ENCODE measurements at places on chromosomes 7 and 10.

- DNase-seq: no peak
These were observed 262.8 kb downstream of the DGKB start for GRCh38 chr7:14639801-14640200.

DNA sequence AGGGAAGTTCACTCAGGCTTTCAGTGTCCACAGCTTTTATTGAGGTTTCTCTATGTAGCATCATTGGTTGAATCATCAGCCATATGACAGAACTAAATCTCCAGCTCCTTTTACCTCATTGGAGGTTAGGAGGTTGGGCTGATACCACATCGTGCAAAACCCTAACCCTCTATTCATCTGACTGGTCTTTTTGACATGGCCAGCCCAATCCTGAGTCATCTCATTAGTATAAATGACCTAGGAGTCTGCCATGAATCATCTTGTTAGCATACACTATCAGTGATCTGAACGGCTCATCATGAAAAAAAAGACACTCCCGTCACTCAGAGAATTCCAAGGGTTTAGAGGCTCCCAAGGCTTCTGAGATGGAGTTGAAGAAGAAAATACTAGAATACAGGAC lies 669.8 kb upstream of the POT1 start:
- no peak for DNase-seq

DNA sequence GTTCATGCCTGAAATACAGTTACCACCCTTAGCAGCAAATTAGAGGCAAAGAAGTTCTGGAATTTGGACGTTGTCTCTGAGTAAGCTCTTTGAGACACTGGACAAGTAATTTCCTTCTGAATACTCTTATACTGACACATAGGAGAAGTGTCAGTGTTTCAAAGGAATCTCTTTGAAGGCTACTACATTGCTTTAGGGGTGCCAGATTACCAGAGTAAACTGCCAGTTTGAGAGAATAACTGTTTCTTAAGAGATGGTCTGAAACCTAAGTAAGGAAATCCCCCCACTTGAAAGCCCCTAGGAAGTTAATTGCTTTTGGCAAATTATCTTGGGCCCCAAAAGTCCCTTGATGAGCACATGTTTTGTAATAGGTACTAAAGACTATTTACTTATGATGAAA lies 3.4 kb downstream of the FAS start:
- DNase-seq: no peak

DNA sequence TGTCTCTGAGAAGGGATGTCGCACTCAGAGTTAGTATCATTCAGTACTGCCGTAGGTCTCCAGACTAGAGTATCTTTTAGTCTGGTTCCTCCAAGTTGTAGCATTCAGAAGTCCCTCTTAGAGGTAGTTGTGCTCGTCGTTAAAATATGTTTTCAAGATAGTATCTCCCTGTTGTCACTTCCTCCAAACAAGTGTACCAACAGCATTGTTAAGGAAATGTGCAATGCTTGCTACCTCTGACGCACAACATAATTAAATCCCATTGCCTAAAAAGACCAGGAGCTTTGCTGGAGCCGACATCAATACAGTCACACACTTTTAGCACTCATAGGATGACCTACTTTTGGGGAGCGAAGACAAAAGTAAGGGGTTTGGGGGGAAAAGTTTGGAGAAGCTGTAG lies 80.0 kb upstream of the STK17A start:
- no peak for DNase-seq

- DNase-seq: no peak
These were observed 7.3 kb downstream of the SFRP5 start for GRCh38 chr10:97764519-97764931.

DNA sequence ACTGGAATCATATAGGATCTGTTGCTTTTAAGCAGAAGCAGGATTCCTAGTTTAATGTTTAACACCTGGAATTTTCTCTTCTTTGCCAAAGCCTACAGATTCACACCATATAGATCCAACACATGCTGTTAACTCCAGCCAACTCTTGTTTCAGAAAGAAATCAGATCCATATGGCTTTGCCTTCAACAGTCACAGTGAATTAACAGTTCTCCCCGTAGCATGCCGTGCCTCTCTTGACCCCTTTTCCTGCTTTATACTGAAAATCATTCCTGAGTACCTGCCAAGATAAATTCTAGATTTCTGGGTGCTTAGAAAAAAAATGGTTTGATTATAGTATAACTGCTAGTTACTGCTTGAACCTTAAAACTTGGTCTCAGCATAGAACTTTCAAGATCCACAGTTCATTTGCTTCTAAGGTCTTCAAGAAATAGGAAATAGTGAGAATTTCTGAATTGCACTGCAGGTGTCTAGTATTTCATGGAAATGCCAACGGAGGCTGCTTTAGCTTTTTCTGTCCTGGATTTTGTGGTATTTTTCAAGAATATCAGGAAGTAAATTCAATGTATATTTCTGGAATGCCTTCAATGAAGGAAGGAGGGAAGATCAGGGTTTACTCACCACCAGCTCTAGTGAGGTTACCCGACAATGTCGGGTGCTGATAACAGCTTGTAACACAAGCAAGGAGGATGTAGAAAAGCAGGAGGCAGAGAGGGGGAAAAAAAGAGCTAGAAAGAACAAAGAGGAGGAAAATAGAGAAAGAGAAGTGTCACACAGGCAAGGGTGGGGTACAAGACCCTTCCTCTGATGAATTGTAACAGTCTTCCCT lies 6.6 kb downstream of the AASS start:
- no peak for DNase-seq

DNA sequence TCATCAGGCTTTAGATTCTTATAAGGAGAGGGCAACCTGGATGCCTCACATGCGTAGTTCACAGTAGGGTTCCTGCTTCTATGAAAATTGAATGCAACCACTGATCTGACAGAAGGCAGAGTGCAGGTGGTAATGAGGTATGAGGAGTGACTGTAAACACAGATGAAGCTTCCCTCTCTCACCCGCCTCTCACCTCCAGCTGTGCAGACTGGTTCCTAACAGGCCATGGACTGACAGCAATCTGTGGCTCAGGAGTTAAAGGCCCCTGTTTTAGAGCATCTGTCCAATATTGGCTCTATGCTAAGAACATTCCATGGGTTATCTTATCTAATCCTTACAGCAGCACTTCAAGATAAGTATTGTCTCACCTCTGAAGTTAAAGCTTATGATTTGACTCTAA lies 213.5 kb upstream of the NRP1 start:
- no peak for DNase-seq

DNA sequence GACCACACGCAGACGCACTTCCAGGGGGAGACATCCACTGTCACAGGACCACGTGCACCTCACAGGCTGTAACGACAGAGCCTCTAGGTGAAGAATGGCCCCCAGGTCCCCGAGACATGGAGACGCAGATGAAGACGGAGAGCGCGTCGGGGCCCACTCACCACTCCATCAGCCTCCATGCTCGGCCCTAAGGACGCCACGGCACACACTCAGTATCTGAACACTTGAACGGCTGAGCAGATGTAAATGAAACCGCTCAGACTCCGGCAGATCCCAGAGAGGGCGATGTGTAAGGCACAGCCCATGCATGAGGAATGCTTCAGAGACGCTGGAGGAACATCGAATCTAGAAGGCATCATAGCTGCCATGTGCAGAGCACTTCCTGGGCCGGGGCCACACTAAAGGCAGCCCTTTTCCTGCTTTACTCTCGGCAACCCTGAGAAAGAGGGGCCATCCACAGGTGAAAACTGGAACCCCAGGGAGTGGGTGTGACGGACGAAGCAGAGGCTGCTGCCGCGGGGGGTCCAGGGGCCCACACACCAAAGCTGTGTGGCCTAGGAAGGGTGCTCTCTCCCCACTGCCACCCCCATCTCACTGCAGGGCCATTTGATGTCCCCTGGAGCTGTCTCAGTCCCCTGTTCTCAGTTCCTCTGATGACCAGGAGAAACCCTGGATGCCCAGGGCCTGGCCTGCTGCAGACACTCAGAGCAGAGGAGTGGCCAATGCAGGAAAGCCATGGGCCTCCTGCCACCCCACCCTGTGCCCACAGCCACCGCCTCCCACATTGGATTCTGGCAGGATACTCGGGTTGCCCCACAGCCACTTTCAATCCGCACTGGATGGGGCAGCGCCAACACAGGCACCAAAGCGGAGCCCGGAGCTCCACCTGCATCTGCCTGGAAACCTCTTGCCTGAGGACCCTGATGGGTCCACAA lies 253.8 kb downstream of the MAD1L1 start:
- DNase-seq: peak; percentile 51

GRCh38 chr10:33234831-33235237 lies 99.6 kb downstream of the NRP1 start:
- DNase-seq: peak; percentile 59

DNA sequence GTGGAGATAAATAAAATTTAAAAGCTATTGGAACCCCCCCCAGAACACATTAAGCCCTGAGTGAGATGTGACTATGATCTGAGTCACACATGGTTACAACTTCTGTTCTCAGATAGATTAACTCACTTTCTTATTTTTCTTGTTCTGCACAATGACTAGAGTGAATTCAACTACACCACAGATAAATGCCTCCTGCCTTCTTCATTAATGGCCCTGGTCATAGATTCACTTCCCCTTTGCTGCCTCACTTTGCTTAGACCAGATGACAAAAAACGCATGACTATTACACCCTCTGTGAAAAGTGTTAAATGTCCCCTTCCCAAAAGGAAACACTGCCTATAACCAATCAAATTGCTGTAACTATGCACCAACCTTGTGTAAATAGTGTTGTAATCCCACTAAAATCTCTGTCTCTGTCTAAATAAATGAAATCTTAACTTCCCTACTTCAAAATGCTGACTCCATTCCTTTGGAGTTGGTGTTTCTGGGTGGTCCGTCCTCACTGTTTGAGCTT lies 49.4 kb downstream of the AKR1D1 start:
- DNase-seq: no peak

- DNase-seq: no peak
These were observed 193.9 kb downstream of the NXPH1 start for GRCh38 chr7:8627325-8627724.

GRCh38 chr7:1651891-1652290 lies 18.2 kb upstream of the ELFN1 start:
- DNase-seq: no peak

- DNase-seq: no peak
These were observed 138.2 kb upstream of the ADO start for GRCh38 chr10:62666275-62666674.

- DNase-seq: no peak
These were observed 383.2 kb downstream of the DNAJB6 start for GRCh38 chr7:157719705-157720655.

- peak; percentile 91 for DNase-seq
These were observed 125.3 kb downstream of the NEURL1 start for GRCh38 chr10:103618575-103619423.

- no peak for DNase-seq
These were observed 376.5 kb upstream of the SORCS1 start for GRCh38 chr10:107540981-107541380.

DNA sequence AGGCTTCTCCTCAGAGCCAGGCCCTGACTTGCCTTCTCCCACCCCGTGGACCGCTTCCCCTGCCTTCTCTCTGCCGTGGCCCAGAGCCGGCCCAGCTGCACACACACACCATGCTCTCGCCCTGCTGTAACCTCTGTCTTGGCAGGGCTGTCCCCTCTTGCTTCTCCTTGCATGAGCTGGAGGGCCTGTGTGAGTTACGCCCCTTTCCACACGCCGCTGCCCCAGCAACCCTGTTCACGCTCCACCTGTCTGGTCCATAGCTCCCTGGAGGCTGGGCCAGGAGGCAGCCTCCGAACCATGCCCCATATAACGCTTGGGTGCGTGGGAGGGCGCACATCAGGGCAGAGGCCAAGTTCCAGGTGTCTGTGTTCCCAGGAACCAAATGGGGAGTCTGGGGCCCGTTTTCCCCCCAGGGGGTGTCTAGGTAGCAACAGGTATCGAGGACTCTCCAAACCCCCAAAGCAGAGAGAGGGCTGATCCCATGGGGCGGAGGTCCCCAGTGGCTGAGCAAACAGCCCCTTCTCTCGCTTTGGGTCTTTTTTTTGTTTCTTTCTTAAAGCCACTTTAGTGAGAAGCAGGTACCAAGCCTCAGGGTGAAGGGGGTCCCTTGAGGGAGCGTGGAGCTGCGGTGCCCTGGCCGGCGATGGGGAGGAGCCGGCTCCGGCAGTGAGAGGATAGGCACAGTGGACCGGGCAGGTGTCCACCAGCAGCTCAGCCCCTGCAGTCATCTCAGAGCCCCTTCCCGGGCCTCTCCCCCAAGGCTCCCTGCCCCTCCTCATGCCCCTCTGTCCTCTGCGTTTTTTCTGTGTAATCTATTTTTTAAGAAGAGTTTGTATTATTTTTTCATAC lies 38.0 kb downstream of the LIMK1 start:
- no peak for DNase-seq

GRCh38 chr10:34941471-34942357 lies 126.6 kb upstream of the PARD3 start:
- no peak for DNase-seq

DNA sequence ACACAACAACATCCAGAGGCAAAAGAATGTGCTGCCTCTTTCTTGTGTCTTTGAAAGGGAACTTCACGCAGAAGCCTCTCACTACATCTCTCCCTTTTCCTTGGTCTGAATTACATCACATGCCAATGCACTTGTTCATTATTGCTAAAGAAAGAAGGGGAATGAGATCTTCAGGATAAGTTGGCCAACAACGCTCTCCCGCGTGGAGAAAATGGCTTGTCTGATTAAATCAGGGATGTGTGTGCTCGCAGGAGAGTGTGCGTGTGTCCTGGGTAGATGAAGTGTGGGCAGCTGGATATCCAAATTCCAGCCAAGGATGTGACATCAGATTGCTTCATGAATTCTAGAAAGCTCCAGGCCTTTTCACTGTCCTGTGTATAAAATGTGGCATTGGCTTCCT lies 541.6 kb upstream of the FZD8 start:
- DNase-seq: no peak

DNA sequence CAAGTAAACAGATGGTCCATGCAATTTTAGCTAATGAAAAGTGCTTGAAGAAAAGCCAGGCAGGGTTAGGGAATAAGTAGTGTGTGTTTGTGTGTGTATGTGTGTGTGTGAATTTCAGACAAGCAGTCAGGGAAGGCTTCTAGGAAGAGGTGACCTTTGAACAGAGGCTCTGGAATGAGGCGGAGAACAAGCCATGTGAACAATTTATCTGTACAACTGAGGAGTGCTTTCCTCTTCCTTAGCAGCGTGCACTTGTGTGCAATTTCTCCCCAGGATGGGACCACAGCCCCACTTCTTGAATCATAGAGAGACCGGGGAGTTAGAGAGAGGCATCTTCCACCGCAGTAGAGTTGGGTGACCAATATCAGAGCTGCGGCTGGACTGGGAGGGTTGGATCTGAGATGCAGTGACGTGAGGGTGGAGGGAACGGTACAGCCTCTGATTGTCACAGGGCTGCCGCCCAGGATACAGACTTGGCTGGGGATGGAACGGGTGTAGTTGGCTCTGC lies 69.2 kb upstream of the FAM171A1 start:
- DNase-seq: peak; percentile 76

DNA sequence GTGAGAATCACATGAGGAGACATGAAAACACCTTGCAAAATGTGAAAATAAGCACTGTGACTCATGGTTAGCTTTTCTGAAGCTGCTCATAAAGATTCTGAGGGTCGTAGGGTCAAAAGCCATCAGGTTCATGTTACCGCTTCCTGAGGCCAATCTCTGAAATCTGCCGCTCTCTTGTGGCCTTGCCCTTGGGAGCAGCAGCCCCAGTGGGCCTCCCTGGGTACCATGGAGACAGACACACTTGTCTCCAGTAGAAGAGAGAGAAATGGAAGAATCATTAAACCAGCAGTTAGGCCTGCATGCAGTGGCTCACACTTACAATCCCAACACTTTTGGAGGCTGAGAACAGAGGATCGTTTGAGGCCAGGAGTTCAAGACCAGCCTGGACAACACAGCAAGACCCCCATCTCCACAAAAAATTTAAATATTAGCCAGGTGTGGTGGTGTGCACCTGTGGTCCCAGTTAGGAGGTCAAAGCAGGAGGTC lies 42.8 kb downstream of the NIPSNAP2 start:
- DNase-seq: no peak

Data from aorta (tissue), 5 donors.